Left forelimb (tissue), 1 donor: ENCODE measurements at places on chromosomes 3 and 15.

DNA sequence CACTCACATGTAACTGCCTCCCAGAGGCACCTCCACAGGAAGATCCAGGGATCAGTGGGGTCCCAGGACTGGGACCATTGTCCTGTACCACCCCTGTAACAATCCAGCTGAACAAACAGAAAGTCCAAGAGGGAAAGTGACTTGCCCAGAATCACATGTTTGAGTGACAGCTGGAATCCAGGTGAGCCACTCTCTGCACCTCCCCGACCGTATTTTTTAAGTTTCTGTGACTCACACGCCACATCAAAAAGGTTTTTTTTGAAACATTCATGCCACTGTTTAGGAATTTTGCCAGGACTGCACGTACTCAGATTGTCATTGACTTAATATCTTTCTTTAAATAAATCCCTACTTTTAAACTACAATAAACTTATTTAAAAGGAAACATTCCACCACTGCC, 9.8 kb upstream of the SLC6A1 start:
- no peak for DNase-seq

DNA sequence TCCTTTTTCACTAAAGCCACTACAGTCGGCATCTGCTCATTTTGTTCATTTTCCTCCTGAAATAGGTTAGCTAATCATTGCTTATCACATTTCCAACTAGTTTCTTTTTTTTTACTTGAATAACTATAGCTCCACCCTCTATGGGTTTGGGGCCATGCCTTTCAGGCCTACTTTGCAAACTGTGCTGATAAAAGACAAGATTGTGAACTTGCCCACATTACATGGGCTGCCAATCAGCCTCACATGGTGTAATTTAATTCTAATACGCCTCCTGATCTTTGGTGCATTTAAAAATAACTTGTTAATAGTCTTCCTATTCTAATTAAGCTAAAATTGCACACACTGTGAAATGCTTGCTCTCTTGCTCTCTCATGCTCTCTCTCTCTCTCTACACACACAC, 90.5 kb downstream of the TGFBR2 start:
- no peak for DNase-seq

DNA sequence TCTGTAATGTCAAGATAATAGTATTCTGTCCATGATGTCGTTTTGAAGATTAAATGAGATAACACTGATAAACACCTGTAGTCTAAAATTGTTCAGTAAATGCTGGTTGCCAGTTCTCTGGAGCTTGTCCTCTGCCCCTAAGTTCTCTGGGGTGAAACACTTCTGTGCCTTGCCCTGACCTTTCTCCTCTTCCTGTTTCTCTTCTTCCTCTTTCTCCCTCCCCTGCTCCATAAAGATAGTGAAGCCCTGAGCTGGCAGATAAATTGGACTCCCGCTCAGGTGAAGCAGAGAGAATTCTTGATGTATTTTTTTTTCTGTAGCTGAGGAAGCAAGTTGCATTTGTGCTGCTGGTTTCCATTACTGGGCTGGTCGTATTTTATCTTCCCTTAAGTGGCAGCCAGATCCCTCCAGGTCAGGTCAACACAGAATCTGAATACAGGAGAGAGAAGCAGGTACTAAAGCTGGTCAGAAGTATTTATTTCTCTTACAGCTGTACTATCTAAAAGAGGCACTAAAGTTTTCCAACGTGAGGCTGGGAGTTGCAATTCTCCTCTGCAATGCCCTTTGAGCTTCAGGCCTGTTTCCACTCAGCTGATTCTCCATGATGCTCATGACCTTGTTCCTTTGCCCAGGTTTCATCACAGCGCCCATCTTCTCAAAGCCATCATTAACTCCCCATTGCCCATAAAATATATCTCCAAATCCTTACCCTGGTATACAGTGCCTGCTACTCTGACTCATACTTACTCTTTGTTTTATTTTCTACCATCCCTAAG, 319.3 kb upstream of the CFAP20DC start:
- DNase-seq: no peak

DNA sequence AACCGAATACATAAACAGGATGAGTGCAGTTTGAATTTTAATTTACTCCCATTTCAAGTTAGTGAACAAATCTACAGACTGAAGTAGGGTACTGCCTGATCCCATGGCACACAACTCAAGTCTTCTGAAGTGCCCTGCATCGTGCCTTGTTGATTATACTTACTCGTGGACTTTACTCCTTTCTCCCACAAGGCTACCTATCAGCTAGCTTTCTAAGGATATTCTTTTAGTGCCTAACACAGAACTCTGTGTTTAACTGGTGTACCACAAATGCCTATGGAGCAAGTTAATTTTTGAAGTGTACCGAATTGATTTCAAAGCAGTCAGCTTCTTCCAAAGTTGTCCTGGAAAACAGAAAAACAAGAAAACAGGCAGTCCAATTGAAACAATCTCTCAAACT, 119.8 kb downstream of the TNIK start:
- no peak for DNase-seq

- DNase-seq: no peak
These were observed 19.7 kb upstream of the PTPRG start for GRCh38 chr3:61541694-61542093.

GRCh38 chr3:111923095-111923771, 55.6 kb upstream of the ABHD10 start:
- DNase-seq: no peak

DNA sequence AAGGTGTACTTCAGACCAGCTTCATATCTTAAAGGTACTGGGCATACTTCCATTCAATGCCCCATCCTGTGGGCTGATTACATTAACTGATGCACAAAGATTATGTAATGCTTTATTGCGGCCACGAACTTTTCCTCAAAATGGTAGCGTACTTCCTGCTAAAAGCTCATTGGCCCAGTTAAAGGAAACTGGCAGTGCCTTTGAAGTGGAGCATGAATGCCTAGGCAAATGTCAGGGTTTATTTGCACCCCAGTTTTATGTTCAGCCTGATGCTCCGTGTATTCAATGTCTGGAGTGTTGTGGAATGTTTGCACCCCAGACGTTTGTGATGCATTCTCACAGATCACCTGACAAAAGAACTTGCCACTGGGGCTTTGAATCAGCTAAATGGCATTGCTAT, 3.4 kb downstream of the SKIL start:
- no peak for DNase-seq

DNA sequence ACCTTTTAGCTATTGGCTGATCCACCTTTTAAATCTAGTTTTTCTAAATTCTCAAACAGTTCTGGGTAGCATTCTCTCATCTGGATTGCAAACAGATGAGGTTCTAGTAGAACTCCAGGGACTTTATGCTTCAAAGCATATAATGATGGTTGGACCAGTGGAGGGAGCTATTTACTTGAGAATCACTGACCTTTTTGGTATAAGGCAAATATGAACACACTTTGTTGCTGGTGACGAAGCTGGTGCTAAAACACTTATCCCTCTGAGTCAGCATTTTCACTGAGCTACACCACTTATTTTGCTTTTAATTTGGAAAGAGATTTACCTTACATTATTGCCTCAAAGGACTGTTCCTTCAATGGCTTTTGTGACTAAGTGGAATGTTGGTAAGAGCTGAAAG, 58.6 kb upstream of the SLITRK3 start:
- no peak for DNase-seq

- DNase-seq: no peak
These were observed 23.1 kb upstream of the MCCC1 start for GRCh38 chr3:183122257-183122932.

- no peak for DNase-seq
These were observed 3.2 kb upstream of the ARPP21 start for GRCh38 chr3:35635926-35636683.

GRCh38 chr3:150104564-150104963, 133.9 kb upstream of the PFN2 start:
- no peak for DNase-seq
